ENCODE measurements at places on chromosomes 16 and 17.

- no peak for DNase-seq
Observed at GRCh38 chr16:1003391-1004347, 22.1 kb downstream of the SOX8 start.

DNA sequence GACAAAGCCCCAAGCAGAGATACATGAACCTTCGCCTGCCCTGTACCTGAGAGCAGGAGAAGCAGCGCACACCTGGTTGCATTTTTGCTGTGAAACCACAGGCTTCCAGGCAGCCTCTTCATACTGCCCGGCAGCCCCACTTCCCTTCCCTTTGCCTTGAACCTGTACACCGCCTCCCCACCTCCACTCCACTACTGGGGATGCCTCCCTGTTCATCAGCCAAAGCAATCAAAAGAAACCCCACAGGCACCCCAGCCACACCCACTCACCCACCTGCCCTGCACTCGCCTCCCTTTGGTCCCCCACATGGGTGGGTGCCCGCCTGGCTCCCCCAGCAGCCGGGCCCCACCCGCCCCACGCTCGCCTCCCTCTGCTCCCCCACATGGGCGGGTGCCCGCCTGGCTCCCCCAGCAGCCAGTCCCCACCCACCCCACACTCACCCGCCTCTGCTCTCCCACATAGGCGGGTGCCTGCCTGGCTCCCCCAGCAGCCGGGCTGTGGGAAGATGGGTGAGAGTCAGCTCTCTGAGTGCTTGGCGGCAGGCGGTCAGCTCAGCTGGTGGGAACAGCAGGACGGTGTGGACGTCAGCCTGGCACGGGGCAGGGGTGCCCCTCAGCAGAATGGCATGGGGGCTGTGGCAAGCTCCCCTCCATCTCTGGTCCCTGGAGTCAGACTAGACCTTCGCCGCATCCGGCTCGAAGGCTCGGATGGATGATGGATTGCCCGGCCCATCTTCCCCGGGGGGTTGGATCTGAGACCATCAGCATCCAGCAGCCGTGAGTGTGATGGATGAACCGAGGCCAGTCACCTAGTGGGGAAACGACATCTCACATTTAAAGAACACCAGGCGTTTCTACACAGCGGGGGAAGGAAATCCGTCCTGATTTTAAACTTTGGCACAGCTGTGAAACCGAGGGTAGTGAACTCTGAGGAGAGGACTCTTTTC, 135.6 kb downstream of the BANP start:
- no peak for DNase-seq

DNA sequence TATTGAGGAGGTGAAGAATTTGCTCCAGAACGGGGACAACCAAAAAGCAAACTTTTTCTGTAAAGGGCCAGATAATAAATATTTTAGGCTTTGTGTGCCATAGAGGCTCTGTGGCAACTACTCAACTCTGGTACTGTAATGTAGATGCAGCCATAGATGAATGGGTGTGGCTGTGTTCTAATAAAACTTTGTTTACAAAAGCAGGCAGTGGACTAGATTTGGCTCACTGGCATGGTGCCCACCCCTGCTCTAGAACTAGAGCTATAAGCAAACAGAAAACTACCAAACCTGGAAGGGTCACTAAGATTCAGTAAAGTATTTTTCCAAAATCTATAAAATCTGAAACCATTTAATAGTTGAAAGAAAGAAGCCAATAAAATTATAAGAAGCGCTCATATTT, 24.6 kb upstream of the SMURF2 start:
- no peak for DNase-seq

GRCh38 chr17:82204831-82205719, 7.6 kb downstream of the CCDC57 start:
- no peak for DNase-seq

DNA sequence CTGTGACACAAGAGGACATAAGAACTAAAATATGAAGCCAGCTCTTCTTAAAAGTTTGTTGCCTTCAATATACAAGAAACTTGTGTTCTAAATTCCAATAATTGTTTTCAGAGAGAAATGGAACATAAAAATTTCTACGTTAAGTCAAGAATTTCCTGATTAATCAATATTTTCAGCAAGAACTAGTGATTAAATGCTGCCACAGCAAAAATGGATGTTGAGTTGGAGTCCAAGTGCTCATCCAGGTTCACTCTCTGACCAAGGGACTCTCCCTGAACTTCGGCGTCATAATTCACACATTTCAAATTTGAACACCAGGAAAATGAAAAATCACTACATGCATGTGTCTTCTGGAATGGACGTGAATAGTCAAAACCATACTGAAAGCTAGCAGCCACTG, 1263.6 kb upstream of the GOT2 start:
- no peak for DNase-seq

DNA sequence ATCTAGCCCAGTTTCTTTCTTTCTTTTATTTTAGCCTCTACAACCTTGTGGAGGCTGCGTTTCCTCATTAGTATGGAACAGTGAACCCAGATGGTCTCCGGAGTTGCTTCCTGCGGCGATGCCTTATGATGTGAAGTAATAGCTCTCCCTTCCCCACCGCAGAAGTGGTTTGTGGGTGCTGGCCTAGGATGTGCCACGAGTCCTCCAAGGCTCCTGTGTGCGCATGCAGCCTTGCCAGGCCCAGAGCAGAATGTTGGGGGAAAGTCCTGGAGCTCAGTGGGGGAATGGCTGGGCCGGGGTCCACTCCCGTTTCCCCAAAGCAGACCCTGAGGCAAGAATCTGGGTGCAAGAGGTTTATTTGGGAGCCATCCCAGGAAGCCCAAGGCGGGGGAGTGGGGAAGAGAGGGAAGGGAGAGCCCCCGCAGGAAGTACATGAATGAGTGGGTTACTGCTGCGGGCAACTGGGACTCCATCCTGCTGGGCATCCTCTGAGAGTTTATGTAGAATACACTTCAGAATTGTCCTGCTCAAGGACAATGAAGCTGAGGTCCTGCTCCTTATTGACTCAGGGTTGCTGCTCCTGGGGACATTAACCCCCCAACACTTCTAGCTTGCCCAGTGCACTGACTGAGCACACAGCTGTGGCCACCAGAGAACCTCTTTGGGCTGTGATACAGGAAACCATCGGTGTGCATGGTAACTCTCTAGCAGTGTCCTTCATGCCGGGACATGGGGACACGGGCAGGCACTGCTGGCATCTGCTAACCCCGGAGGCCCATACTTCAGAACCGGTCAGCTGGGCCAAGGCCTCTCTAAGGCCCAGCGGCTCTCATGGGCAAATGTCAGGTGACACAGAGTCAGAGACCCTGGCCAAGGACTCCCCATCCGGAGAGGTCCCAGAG, 3.7 kb upstream of the HCRT start:
- DNase-seq, result no peak

DNA sequence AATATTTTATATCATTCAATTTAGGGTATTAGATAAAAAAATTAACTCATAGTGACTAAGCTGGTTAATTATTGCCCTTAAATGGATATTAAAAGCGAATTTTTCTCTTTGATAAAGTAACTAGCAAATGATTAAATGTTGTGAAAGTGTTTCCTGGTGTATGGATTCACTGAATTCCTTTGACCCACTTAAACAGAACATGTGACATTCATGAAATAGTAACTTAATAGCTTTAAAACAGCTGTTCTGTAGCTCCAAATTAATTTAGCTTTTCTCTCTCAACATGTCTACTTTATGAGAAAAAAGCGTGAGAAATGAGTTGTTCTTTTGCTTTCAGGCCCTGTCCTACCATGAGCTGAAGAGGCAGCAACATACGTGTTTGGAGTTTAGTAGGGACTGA, 36.4 kb upstream of the APPBP2 start:
- DNase-seq, result no peak

Data from GM12891 (cell line).